ENCODE measurements at places on chromosomes 4 and X.

DNA sequence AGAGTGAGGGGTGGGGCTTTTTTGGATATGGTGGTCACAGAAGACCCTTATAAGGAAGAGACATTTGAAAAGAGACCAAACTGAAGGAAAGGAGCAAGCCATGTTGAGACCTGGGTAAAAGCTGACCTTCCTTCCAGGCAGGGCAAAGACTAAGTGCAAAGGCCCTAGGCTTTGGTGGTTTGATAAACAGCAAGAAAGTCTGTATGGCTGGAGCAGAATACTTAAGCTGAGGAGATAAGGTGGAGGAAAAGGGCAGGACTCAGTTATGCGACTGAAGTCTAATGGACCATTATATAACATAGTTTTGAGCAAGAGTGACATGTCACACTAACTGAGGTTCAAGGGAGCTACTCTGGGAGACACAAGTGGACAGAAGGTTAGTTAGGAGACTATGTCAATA, 20.0 kb downstream of the SH3RF1 start:
- no peak for DNase-seq

- no peak for DNase-seq
These were observed 97.3 kb downstream of the EMCN start for GRCh38 chr4:100420571-100420970.

DNA sequence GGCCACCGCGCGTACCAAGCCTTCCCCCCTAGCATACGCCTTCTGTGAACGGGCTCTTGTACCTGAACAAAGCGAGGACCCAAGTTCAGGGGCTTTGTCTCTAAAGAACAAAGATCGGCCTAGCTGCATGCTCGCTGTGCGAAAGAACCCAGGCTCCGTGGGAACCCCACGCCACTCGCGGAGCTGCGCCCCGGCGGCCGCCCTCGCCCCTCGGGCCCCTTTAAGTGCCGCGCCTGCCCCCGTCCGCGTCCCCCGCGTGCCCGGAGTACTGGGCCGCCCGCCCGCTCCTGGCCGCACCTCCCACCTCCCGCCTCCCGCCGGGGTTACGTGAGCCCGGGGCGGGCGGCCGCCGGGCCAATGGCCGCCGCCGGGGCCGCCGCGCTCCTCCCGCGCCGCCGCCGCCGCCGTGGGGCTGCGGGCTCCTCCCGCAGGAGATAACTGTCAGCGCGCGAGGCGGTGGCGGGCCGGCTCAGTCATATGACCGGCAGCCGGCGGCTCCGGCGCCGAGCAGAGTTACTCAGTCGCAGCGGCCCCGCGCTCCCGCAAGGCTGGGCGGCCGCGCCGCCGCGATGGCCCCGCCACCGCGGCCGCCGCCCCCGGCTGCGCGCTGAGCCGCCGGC, at the start of gene FNIP2:
Gene FNIP2, plus strand, starts transcription at position 472 of the 620 bp plus-strand sequence. CDS start 187 bp downstream, outside the sequence.
- DNase-seq = no peak

DNA sequence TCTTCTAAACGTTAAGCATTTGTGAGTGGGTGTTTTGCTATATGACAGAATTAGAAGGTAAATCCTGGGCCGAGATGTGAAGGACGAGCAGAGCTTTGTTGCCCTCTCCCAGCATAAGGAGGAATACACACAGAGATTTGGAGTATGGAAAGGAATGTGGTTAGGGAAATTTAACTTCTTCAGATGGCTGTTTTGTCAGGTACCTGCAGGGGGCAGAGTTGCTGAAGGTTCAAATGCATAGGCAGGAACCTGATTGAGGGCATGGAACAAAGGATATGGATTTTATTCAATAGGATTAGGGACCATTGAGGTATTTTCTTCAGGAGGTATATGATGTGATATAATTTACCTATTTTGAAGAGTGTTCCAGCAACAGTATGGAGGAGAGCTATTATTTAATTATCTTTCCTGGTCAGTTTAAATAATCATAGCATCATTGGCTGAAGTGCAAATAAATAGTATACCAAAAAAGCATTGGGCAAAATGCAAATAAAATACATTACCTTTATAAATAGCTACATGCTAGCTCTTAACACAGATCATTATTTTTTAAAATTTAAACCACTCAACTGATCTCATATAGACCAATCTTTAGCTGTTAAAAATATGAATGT, 143.6 kb downstream of the SLIT2 start:
- DNase-seq = peak; percentile 14

DNA sequence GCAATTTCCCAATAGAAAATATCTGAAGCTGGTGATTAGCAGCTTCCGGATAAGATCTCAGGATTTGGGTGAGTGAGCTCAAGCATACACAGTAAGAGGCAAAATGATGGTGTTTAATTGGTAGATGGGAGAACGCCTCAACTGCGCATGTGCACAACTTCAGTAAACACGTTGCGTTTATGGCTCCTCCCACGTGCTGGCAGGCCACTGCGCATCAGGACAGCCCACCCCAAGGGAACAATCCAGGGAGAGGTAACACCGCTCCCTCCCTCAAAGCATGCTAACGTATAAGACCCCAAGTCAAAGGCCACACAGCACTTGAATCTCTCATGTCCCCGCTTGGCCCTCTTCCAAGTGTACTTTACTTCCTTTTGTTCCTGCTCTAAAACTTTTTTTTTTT, 10.3 kb upstream of the CENPU start:
- no peak for DNase-seq

GRCh38 chrX:44828008-44828605, 15.7 kb upstream of the DUSP21 start:
- peak; percentile 53 for DNase-seq

- DNase-seq = no peak
These were observed 216.4 kb upstream of the AFF2 start for GRCh38 chrX:148284056-148284455.

DNA sequence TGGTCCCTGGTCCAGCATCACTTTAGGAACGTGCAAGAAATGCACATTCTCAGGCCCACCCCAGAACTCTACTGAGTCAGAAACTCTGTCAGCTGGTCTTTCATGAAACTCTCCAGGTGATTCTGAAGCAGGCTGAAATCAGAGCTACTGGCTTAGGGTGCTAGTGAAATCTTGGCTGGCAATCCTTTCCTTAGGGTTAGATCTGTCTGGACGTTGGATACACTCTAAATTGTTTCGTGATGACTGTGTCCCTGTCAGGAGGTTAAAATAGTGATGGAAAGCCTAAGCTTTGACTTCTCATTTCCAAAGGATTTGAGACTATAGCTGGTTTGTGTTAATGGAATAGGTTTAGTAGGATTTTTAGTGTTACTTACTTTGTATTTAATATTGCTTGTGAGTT, 99.1 kb downstream of the ARHGAP10 start:
- peak; percentile 54 for DNase-seq

DNA sequence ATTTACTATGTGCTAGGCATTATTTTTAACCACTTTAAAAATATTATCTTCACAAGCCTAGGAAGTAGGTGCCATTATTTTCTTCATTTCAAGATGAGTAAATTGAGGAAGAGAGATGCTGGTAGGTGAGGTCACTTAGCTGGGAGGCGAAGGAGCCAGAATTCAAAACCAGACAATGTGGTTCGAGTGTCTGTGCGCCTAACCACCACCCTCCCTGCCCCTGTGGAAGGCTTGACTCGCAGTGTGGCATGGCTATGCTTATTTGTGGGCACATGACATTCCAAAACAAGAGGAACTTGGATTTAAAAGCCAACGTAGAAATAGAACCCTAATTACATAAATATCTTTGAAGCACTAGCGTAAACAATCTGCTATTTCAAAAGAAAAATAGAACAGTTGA, 226.6 kb upstream of the PITX2 start:
- no peak for DNase-seq

DNA sequence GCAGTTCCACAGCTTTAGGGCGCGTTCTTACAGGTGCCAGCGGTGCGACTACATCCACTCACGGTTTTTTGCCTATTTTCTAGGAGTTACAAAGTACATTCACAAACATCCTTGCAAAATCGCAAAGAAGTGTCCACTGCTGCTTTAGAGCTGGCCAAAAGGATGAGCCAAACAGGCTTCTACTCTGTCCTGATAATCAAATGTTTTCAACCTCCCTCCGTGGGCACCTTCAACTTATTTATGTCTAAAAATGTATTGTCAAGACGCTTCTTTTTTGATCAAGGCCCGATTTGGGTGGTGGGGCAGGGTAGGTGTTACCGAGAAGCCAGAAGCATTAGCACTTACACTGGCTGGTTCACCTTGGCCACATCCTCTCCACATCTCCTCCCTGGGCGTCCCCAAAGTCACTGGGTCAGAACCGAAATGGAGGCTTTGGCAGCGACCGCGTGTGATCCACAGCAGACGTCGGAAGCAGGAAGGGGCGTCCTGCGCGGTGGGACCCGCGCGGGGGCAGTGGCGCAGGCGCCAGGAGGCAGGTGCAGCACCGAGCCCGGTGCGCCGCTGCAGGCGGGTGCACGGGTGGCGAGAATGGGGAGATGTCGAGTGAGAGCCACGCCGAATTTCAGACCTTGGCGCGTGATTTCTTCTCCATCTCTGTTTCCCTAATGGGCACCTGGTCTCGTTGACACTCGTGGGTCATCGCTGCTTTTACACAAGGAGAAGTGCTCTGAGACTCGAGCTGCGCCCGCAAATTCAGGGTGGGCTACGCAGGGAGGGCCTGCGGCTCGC, 16.9 kb downstream of the NKX3-2 start:
- DNase-seq = no peak

DNA sequence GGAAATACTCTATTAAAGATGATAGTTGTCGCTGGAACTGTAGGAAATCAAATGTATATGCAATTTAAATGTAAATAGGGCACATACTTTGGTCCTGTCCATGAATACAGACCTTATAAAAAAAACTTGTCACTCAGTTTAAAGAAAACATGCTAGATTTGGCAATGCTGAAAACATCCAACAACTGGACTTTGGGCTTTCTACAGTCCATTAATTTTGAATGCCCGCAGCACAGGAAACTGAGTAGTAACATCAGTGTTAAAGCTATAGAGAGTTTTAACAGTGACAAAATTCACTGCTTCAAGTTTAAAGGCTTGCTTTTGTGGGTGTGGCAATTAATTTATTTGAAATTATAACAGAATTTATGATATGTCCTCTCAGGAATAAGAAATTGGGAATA, 578.4 kb downstream of the TRIML1 start:
- DNase-seq = no peak

- no peak for DNase-seq
These were observed 7.2 kb downstream of the PGAM4 start for GRCh38 chrX:77962068-77962902.

DNA sequence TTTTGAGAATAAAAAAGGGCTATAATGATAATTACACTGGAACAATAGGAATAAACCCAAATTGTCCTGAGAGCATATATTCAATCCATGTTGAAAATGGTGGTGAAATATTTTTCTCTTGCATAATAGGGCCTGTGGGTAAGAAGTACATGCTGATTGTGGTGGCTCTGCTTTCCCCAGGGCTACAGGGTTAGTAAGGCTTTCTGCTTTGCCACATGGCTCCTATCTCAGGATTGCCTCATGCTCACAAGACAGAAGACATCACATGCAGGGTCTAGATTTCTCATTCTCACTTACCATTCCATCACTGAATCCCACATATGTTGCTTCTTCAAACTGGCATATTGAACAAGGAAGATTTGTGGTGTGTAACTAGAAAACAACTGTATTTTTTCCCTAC, 12.4 kb upstream of the VEGFC start:
- DNase-seq = peak; percentile 35

- DNase-seq = no peak
These were observed 104.6 kb downstream of the PPP1R2C start for GRCh38 chrX:42673301-42673810.

DNA sequence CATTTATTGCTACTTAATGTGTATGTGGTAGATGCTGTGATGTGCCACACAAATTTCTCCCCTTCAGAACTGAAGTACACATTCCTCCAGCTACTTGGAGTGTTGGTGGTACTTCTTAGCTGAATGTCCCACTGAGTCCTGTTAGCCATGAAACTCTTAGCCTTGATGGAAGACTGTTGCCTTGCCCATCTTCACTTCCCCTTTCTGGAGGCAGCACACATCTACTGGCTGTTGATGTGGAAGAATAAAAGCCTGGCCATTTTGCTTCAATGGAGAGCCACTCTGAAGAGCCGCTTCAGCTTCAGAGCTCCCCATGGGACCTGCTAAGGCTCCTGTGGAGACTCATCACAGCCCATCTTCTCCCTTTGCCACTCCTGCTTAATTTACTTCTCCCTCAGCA, 157.7 kb upstream of the PITX2 start:
- no peak for DNase-seq

DNA sequence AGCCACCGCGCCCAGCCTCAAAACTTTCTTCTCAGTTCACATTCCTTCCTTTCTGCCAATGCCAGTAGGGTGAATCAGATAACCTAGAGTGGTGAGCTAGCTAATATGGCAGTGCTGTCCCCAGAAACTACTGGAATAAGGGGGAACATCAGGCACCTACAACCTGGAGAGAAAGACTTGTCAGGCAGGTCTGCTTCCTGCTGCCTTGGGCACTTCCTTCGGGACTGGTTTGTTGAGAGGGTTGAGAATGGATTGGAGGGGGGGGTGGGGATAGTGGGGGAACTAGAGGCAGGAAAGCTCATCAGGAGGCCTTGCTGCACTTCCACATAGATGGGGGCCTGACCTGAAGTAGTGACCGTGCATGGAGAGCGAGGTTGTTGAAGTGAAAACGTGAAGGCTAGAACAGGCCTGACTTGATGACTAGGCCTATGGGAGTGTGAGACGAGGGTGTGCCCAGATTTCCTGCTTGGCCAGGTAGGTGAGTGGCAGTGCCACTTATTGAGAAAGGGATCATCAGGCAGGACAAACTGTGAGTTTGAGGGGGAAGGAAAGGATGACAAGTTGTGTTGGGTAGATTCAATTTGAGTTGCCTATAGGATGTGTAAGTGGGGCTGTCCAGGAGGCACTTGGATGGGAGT, 33.4 kb downstream of the SLC25A5 start:
- no peak for DNase-seq

- DNase-seq = no peak
These were observed 65.6 kb downstream of the JAKMIP1 start for GRCh38 chr4:6134612-6135220.

DNA sequence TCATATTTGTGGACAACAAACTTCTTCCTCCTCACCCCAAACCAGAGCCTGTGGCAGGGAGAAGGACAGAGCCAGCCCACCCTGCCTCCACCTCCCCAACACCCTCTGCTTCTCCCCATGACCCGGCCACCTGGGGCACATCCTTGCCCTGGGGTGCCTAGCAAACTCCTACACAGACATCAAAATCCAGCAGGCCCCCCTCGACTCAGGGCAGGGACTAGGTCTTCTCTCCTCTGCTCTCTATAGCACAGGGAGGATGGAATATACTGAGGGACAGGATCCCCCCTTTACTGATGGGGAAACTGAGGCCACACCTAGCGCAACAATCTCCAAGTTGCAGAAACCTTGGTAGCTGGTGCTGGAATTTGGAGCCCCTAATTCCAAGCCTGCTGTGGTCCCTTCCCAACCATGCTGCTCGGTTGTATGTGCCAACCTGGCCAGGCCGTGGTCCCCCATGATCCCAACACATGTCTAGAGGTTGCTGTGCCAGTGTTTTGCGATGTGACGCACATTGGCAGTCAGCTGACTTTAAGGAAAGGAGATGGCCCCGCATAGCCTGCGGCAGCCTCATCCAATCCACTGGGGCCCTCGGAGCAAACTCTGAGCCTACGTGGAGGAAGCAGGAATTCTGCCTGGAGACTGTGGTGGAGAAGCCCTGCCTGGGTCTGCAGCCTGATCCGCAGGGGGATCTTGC, 53.9 kb upstream of the ADRA2C start:
- no peak for DNase-seq

Data from fibroblast of the conjunctiva (primary cell).